ENCODE measurements at places on chromosomes 12 and 14.

DNA sequence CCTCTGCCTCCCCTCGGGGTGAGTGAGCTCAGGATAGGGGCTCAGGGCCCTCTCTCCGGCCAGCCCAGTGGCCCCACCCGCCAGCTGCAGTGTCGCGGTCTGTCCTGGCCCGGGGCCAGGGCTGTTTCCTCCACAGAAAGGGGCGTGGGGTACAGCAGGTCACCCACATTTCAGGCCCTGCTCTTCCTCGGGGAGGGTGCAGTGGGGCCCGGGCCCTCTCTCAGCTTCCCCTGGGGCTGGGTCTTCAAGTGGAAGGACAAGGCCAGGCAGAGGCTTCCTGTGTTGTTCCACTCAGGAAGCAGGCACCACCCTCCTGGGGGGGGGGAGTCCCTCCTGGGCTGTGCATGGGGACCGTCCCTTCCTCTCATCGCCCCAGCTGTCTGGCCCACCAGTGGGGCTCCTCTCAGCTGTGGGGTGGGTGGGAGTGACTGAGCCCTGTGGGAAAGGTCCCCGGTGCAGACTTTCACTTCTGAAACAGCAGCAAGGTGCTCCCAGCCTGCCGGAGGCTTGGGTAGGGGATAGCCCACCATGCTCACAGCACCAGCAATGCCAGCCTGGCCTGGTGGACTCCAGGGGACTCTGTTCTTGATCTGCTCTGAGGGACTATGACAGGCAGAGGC, 3.7 kb downstream of the GPR132 start:
- DNase-seq = peak; percentile 76

- no peak for DNase-seq
These were observed 117.4 kb upstream of the SOX5 start for GRCh38 chr12:24066865-24067264.

DNA sequence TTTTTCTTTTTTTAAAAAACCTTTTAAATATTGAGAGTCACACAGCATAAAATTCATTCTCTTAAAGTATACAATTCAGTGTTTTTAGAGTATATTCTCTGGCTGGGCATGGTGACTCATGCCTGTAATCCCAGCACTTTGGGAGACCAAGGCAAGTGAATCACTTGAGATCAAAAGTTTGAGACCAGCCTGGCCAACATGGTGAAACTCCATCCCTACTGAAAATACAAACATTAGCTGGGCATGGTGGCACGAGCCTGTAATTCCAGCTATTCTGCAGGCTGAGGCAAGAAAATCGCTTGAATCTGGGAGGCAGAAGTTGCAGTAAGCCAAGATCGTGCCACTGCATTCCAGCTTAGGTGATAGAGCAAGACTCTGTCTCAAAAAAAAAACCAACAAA, 68.4 kb upstream of the BCAT1 start:
- no peak for DNase-seq

GRCh38 chr12:91171476-91171875, 11.1 kb downstream of the DCN start:
- no peak for DNase-seq

GRCh38 chr12:128662101-128662500, 161.7 kb downstream of the SLC15A4 start:
- no peak for DNase-seq

DNA sequence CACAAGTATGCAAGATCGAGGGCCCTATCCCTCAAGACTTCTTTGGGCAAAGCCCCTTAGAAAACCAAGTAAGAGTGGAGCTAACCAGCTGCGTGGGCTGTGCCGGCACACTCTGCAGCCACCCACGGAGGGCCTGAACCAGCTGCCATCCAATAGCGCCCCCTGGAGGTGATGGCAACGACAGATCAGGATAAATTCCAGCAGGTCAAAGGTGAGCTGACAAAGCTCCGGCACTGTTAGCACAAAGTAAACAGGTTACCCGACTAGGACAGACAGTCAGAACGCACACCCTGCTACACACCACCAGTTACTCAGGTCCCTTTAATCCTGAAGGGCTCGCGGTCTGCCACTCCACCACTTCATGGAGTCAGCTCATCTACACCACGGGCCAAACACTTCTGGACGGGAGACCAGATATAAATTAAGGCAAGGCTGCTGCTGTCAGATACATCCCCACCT, 4.9 kb downstream of the ZBTB39 start:
- peak; percentile 74 for DNase-seq

GRCh38 chr12:39764944-39765560, 145.4 kb upstream of the ABCD2 start:
- no peak for DNase-seq

GRCh38 chr12:44960423-44960822, 84.3 kb upstream of the NELL2 start:
- no peak for DNase-seq

DNA sequence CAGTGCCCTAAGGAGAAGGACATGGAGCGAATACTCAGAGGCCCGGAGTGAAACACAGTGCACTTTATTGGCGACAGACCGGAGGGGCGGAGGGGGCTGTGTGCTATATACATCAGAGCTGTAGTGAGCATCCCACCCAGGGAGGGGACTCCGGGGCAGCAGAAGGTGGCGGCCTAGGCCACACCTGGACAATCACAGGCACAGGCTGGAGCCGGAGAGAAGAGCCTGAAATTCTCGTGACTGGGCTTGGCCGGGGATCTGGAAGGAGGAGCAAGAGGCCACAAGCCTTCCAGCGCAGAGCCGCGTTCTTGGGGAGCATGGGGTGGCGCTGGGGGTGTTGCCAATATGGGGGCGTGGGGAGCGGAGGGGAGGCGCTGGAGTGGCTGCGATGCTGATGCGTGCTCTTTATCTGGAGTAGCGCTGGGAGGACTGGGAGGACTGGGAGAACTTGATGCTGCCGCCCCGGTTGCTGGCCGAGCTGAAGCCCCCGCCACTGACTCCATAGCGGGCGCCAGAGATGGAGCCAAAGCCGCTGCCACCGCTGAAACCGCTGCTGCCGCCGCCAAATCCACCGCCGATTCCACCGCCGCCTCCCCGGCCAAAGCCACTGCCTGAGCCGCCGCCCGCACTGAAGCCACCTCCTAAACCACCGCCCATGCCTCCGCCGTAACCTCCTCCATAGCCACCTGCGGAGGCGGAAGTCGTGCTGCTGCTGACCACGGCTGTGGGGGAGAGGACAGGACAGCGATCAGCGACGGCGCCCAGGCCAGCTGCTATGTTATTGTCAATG, 6.1 kb downstream of the KRT3 start:
- peak; percentile 3 for DNase-seq

DNA sequence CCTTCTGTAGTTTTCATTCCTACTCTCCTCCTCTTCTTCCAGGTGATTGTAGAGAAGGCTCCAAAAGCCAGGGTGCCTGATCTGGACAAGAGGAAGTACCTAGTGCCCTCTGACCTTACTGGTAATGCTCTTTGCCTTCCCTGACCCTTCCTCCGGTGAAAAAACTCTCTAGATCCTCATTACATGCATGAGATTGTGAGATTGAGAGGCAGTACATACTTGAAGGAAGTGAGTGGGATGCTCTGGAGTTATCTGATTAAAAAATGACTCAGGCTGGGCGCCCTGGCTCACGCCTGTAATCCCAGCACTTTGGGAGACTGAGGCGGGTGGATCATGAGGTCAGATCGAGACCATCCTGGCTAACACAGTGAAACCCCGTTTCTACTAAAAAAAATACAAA, 5.3 kb downstream of the GABARAPL1 start:
- DNase-seq = no peak
